ENCODE measurements at places on chromosomes 7 and 10.

- no peak for DNase-seq
Observed at GRCh38 chr10:22621726-22622125, 92.7 kb downstream of the PIP4K2A start.

- DNase-seq = no peak
Observed at GRCh38 chr7:26426096-26426495, 134.4 kb downstream of the SNX10 start.

DNA sequence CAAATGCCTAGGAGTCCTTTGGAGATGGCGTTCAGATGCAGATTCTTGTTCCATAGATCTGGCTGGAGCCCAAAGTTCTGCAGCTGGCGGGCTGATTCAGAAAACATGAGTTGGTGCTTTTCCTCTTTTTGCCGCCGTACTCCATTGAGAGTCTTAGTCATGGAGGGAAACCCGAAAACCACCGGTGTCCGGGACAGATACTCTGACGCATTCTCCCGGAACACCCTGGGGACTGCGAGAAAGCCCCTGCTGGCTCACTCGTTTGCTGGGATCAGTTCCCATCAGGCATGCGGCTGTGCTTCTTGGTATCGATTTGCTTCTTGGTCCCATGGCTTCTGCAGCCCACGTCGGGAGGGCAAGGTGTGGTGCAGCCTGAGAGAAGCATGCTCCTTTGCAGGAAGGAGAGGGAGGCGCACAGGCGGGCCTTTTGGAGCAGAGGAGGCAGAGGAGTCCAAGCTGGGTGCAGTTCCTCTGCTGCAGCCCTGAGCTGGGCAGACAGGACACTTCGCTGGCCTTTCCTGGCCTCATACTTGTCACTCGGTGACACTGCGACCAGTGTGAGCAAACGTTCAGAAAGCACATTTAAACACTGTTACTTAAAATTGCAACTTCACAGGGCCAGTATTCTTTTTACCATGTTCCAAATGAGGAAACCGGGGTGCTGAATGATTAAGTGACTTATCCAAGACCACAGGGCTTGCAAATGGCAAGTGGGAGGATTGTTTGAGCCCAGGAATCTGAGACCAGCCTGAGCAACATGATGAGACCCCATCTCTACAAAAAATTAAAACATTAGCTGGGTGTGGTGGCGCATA lies 30.6 kb upstream of the PFKFB3 start:
- no peak for DNase-seq

- DNase-seq = no peak
Observed at GRCh38 chr10:4902571-4903011, 60.6 kb upstream of the AKR1C1 start.

- no peak for DNase-seq
Observed at GRCh38 chr7:114901771-114902170, 20.1 kb upstream of the MDFIC start.

- no peak for DNase-seq
Observed at GRCh38 chr10:132475086-132475485, 62.5 kb upstream of the INPP5A start.

- DNase-seq = no peak
Observed at GRCh38 chr7:74343281-74344131, 54.3 kb downstream of the CLIP2 start.

DNA sequence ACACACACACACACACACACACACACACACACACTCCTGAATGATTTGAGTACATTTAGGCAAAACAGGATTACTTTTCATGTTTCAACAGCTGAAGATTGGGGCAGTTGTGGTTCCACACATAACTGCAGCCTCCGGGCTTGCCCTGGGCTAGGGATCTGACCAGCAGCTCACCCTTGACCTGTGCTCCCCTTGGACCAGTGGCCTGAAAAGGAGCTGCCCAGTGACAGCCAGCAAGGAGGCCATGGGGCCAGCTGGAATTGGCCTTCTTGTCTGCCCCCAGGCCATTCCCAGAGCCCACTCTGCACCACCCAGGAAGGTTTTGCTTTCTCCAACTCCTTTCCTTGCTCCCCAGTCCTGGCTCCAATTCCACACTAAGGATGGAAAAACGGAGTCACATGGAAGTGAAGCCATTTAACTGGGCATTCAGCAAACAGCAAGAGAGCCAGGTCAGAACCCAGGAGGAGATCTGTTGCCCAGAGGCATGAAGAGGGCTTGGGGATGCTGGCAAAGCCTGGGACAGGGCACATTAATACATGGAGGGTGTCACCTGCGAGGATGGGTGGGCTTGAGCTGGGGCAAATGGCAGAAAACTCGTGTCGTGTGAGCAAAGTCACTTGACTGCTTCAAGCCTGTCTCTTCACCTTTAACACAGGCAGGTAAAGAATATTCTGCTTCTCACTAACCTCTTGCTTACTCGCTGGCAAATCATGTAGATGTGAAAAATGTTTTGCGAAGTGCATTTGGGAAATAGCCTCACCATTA lies 61.5 kb upstream of the GDF10 start:
- no peak for DNase-seq

DNA sequence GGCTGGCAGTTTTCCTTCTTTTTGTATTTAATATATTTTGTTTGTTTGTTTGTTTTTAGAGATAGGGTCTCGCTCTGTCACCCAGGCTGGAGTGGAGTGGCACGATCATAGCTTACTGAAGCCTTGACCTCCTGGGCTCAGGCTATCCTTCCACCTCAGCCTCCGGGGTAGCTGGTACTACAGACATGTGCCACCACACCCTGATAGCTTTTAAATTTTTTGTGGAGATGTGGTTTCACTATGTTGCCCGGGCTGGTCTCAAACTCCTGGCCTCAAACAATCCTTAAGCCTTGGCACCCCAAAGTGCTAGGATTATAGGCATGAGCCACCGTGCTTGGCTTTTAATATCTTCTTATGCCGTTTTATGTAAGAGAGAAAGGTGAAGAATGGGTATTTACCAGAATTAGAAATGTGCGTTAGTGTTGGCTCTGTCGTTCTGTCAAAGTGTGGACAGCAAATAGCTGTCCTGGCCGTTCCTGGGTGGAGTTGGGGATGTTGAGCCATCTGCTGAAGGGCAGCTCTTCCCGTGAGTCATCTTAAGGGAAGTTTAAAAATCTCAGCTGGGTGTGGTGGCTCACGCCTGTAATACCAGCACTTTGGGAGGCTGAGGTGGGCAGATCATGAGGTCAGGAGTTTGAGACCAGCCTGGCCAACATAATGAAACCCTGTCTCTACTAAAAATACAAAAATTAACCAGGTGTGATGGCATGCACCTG lies 14.8 kb downstream of the OGDH start:
- no peak for DNase-seq

DNA sequence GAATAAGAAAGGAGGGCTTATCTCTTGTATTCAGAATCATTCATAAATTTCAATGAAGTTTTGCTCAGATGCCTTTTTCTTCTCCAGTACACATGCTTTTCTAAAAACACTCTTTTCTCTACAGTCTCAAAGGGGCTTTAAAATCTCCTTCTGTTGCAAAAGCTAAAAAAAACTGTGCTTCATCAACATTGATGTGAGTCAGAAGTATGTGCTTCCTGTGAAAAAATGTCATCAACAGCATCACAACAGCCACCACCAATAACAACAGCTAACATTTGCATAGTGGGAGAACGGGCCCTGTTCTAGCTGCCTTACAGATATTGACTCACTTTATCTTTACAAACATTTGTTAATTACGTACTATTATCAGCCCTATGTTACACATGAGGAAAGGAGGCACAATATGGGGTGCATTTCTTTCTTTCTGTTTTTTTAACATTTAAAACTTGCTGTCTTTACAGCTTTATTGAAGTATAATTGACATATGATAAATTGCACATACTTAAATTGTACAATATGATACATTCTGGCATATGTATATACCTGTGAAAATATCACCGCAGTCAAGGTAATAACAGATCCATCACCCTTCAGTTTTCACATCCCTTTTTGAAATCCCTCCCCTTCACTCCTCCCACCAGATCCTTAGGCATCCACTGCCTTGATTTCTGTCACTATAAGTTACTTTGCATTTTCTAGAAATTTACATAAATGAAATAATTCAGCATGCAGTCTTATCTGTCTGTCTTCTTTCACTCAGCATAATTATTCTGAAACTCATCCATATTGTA lies 1605.4 kb upstream of the LRRTM3 start:
- DNase-seq = no peak

- DNase-seq = no peak
Observed at GRCh38 chr10:62062752-62063512, 161.4 kb downstream of the ARID5B start.

DNA sequence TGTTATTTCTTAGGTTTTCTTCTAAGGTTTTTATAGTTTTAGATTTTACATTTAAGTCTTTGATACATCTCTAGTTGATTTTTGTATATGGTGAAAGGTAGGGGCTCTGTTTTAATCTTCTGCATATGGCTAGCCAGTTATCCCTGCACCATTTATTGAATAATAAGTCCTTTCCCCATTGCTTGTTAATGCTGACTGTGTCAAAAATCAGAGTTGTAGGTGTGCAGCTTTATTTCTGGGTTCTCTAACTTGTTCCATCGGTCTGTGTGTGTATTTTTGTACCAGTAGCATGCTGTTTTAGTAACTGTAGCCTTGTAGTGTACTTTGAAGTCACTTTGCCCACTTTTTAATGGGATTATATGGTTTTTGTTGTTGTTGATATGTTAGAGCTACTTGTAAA lies 37.9 kb upstream of the FAM13C start:
- DNase-seq = no peak

DNA sequence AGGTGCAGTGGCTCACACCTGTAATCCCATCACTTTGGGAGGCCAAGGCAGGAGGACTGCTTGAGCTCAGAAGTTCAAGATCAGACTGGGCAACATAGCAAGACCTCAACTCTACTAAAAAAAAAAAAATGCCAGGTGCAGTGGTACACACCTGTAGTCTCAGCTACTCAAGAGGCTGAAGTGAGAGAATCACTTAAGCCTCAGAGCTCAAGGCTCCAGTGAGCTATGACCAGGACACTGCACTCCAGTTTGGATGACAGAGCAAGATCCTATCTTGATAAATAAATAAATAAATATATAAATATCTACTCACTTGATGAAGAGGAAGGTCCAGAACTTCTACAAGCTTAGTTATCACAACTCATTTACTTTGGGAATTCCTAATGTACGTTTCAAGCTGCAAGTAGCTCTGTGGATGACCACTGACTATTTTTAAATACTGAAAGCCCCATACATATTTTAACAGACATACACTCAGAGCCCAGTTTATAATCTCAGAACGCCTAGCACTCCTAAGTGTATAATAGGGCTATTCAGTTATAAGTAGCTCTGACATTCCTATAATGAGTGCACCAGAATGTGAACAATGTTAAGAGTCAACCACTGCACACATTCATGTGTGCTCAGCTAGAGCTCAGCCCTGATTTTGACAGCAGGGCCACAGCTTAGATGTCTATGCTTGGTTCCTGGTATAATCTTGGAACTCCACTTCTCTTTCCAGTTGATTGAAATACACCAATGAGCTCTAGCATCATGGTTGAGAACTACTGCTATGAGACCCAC lies 119.1 kb downstream of the CUBN start:
- no peak for DNase-seq

GRCh38 chr10:73810735-73811465 lies 498 bp downstream of the NDST2 start:
- no peak for DNase-seq

GRCh38 chr7:68313806-68314205 lies 1284.5 kb upstream of the AUTS2 start:
- DNase-seq = no peak

DNA sequence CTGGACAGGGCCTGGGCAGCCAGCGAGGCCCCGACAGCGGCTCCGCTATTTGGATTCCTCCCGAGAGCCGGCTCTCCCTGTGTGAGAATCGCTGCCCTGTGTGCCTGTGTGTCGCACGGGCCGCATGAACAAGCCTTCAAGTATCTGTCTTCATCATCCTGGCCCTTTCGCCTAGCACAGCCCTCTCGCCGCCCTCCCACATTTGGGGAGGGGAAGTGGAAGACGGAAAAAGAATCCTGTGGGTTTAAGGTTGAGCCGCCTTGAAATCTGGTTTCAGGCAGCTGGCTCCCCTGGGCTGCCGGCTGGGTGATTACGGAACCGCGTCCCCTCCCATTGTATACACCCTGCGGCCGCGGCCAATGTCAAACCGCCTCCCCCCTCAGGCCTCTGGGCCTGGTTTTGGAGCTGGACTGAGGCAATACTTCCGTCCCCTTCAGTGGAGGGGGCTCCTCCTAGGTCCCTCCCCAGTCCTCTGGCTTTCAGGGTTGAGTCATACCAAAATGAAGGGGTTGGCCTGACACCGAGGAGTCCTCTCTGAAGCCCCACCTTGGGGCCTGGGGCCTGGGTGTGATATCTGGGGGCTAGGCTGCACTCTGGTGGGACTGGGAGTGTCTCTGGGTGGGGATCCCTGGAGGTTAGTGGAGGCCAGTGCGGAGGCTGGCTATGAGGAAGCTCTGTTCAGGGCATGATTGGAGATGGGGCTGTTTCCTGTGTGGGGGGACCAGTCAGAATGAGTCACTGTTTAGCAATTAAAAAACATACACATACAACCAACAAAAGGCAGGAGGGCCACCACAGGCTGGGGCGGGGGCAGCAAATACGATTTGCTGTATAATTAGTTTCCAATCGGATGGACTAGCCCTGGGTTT lies 1.7 kb downstream of the TRIM8 start:
- no peak for DNase-seq

- DNase-seq = no peak
Observed at GRCh38 chr10:57964351-57964750, 303.3 kb downstream of the IPMK start.

DNA sequence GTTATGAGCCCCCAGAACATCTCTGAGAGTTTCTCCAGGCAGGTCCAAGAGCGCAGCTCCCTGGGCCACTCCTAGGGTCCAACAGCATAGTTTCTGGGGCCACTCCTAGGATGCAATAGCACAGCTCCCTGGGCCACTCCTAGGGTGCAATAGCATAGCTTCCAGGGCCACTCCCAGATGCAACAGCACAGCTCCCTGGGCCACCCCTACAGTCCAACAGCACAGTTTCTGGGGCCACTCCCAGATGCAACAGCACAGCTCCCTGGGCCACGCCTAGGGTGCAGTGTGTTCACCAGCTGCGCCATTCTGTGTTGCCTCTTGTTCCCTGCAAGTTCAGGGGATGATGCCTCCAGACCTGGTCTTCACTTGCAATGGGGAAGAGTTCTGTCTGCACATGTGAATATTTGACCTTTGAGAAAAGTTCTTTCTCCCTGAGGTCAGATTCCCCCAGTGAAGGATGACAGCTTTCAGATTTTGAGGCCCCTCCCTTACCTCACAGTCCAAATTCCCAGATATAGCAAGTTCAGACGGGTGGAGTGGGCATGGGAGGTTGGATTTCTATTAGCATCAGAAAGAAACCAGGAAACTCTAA lies 43.0 kb upstream of the LEP start:
- DNase-seq = no peak

DNA sequence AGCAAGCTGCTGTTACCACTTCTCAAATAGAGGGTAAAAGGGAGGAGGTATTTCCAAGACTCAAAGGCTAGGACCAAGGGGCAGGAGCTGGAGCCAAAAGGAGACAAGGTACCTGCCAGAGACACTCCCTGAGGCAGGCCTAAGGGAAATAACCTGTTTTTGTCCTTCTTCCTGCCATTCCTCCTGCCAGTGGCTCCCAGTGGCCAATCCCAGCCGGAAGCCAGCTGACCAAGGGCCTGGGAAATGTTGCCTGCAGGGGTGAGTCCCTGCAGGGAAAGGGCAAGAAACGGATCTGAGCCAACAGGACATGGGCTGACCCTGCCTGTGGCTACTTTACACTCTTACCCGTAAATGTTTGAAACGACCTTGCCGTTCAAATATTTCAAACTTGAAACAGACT lies 3.5 kb downstream of the CYTH3 start:
- DNase-seq = no peak

- no peak for DNase-seq
Observed at GRCh38 chr7:144086730-144087129, 652 bp downstream of the OR2A12 start.

GRCh38 chr10:130300608-130301020 lies 164.4 kb downstream of the GLRX3 start:
- DNase-seq = no peak

- DNase-seq = no peak
Observed at GRCh38 chr10:50351483-50352146, 100.3 kb upstream of the ASAH2 start.
